ENCODE measurements at places on chromosomes 16 and 17. TPM values are rescaled to one million over a fixed set of nuclear protein-coding genes. Genes with fewer than 3 reads are reported as not detected.
A peak's percentile ranks its signal among the peaks of the same experiment; 100 is the strongest.

GRCh38 chr17:80339731-80340456 is 75.1 kb upstream of the ENDOV start:
- H3K27ac ChIP-seq, result no peak overlapping the region
- DNase-seq, result no peak
- no peaks in the 10 kb centered on the region for H3K4me1 ChIP-seq
- H3K27me3 ChIP-seq, result no peaks in the 10 kb centered on the region
- H3K36me3 ChIP-seq, result peaks cover 75% of the 10 kb centered on the region

XPO6 gene
- 228 TPM for total RNA-seq

DNA sequence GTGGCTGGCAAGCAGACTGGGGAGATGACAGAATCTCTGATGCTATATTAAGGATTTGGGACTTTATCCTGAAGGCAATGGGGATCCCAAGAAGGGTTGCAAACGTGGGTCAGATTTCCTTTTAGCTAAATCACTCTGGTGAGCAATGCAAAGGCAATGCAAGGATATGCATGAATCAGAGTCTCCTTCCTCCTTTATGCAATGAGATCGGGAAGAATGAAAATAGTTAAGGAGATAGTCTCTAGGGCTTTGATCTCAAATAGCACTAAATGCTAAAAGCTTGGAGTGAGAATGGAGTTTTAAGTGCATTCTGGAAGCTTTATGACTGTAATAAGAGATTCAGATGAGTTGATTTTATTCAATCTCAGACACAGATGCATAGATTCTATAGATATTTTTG is 27.2 kb upstream of the SHISA9 start:
- no peak overlapping the region for H3K4me3 ChIP-seq
- H3K27me3 ChIP-seq, result no peaks in the 10 kb centered on the region
- no peak overlapping the region for H3K27ac ChIP-seq
- no peaks in the 10 kb centered on the region for H3K4me1 ChIP-seq

GRCh38 chr17:2905696-2906501 is 109.7 kb downstream of the RAP1GAP2 start:
- no peak overlapping the region for H3K27ac ChIP-seq
- H3K27me3 ChIP-seq, result no peaks in the 10 kb centered on the region
- no peak for DNase-seq
- H3K4me1 ChIP-seq, result no peaks in the 10 kb centered on the region
- H3K4me3 ChIP-seq, result no peak overlapping the region

- H3K4me1 ChIP-seq, result no peaks in the 10 kb centered on the region
- H3K27me3 ChIP-seq, result no peaks in the 10 kb centered on the region
- DNase-seq, result no peak
- H3K36me3 ChIP-seq, result no peaks in the 10 kb centered on the region
- H3K27ac ChIP-seq, result no peak overlapping the region
- H3K4me3 ChIP-seq, result no peak overlapping the region
Measured at GRCh38 chr17:52106072-52106471, 52.4 kb downstream of the CA10 start.

DNA sequence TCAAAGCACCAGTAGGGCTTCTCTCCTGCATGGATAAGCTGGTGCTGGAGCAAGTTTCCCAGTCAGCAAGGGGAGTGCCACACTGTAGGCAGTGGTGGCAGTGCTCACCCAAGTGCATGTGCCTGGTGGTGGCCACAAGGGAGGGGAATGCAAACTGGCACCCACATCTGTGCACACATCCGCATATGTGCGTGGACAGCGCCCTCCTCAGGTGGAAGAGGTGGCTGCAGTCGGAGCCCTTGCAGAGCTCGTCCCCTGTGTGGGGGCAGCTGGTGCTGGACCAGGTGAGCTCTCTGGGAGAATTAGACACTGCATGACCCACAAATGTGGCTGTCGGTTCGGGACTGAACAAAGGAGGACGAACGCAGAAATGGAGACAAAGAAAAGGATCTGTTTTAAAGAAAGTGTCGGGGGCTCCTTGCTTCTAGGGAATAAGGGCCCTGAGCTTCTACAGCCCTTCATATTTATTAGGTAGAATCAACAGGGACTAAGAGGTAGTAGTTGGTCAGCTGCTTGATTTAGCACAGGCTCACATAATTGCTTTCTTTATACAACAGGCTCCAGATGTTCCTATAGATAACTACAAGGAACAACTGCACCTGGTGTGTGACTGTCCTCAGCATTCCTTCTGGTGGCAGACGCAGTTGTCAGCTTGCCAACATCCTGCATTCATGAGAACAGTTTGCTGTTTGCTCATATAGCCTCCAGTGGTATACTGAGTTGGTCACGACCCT is 5.3 kb upstream of the ZNF689 start:
- H3K27ac ChIP-seq, result no peak overlapping the region
- DNase-seq, result peak; percentile 50
- no peak overlapping the region for H3K4me3 ChIP-seq

STX1B gene
- 0.79 TPM for total RNA-seq

SECTM1 gene
- 1.1 TPM for total RNA-seq

- DNase-seq, result no peak
- H3K36me3 ChIP-seq, result no peaks in the 10 kb centered on the region
- no peak overlapping the region for H3K4me3 ChIP-seq
Measured at GRCh38 chr16:11084876-11085485, 140.6 kb downstream of the CLEC16A start.

DNA sequence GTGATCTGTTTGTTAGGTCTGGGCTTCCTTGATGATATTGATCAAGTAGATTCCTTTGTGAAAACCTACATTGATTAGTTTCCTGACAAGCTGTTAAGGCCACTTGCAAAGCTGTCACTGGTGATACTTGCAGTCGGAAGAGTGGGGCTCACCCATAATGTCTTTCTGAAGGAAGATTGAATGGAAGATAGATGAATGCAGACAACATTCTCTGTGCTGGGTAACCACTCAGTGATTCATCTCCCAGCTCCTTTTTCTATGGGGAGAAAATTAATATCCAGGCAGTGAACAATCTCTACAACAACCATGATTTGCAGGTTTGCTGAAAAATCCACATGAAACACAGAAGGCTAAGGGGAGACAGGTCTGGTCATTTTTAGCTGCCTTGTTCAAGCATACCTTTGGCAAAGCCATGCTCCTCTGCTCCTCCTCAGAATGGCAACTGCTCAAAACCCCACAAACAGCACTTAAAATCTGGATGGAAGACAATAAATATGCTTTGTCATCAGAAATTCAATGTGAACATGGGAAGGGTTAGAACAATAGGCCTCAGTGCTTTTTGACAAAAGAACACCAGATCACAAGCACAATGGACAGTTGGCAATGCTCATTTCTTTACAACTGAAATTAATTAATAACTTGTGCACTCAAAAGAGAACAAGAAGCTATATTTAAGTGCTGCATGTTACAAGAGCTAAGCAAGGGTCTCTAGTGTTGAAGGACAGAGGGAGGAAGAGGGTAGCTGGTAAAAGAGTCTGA is 495.4 kb downstream of the TOX3 start:
- no peak overlapping the region for H3K4me3 ChIP-seq
- H3K4me1 ChIP-seq, result no peaks in the 10 kb centered on the region
- no peak for DNase-seq

RAMP2 gene
- not detected for total RNA-seq

Data from CD8-positive, alpha-beta memory T cell (primary cell).